ENCODE measurements at places on chromosomes 3 and 15.

DNA sequence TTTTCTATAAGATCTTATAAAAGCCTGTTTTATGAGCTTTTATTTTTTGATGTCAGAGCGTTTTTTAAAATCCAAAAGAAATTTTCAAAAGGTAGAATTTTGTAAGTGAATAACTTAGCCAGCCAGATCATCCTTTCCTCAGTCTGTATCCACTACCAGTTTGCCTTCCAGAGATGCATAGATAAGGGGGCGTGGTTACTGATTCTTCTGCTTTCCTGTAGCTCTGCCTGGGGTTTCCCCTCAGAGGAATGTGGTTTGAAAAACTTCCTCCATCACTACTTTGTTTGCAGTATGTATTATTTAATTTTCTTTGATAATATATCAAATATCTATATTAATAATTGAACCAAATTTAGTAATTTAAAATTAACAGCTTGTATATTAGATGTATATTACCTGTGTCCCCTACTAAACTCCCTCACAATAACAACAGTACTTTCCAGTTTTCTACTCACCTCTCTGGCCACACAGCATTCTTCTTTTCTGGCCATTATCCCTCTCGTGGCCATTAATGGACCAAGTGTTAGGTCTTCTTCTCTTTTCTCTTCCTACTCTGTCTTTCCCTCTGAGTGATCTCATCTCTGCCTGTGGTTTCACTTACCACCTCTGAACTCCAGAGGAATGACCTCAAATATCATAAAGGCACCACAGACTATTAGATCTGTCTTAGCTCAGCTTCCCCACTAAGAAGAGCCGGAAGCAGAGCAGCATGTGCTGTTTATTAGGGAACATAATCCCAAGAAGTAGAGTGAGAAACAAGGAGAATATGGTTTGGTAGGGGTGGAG is 239.7 kb downstream of the UBE2E2 start:
- no peak for DNase-seq

- DNase-seq: no peak
These were observed 4.8 kb upstream of the FBXW12 start for GRCh38 chr3:48367201-48367600.

GRCh38 chr15:86863226-86863915 is 783.7 kb downstream of the AGBL1 start:
- peak; percentile 91 for DNase-seq

- no peak for DNase-seq
These were observed 119.5 kb downstream of the TMCC1 start for GRCh38 chr3:129773691-129774663.

DNA sequence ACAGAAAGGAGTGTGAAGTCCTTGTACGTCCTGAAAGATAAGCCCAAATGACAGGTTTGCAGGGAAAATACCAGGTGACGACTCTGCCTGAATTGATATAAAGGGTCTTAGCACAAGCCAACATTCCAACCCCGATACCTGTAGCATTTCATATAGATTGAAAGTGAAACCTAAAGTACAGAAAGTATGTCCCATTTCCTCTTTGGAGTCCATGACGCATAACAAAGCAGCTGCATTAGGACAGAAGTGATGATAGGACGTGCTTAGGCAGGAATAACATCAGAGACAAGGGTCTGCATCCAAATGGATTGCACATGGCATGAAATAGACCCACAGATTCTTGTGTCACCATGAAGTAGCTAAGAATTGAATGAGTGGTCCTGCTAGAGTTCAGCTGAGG is 187.0 kb upstream of the ROBO1 start:
- DNase-seq: no peak

DNA sequence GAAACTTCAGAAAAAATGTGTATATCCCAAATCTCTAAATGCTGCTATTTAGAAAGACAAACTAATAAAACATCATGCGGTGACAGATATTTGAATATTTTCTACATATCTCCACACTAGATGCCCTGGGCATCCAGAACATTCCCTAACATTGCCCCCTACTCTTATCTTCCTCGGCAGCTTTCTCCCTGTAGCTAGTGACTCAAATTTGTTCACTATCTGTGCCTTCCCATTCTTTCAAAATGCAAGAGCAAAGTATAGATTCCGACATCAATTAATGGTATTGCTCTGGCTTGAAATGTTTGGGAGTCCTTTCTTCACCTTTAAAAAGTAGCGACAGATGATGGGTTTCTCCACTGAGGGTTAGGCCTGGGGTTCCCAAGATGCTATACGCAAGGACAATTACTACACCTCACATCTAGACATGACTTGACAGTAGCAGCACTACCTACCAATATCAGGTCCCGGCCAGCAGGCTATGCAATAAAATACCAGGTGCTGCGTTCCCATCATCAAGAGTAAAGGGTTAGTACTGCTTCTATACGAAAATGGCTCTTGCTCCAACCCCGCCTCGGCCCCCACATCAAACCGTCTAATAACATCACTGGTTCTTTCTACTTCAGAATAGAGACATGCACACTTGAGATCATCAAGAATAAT is 631 bp downstream of the UBR1 start:
- DNase-seq: no peak
